ENCODE measurements at places on chromosomes 6 and 20.
A peak's percentile ranks its signal among the peaks of the same experiment; 100 is the strongest.

GRCh38 chr20:60086821-60087562 lies 128.8 kb downstream of the CDH26 start:
- no peak for DNase-seq

DNA sequence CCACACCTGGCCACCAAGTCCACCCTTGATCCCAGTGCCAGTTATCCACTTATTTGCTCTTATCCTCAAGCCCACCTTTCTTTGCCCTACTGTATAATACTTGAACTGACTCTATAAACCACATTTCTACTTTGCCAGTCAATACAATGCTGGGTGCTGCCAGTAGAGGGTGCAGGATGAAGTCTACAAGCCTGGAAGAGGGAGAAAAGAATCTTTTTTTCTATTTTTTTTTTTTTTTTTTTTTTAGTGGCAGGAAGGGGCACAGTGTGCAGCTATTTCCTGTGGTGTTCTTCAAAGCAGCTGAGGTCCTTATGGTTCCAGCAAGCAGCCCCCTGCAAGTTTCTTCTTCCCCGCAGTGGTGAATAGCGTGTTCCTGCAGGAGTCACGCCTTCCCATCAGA lies 22.2 kb upstream of the GABRR1 start:
- no peak for DNase-seq

- DNase-seq = no peak
Observed at GRCh38 chr6:75349262-75349984, 64.8 kb upstream of the TMEM30A start.

DNA sequence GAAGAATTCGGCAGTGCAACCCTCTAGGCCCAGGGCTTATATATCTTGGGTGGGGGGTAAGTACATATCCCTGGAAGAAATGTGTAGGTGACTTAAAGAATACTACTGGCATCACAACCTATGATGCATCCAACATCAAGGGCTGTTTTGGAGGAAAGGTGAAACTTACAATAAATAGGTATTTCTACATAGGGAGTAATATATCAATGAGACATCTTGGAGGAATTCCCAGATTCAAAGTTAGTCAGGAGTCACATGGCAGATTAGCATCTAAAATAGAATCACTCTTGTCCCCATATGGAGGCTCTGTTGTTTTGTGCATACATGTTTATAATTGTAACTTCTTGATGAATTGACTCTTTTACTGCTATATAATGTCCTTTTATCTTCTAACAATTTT lies 375.5 kb downstream of the PAX1 start:
- no peak for DNase-seq

GRCh38 chr6:26388014-26388413 lies 5.1 kb downstream of the BTN2A2 start:
- no peak for DNase-seq

GRCh38 chr20:47956268-47956995 lies 171.2 kb upstream of the SULF2 start:
- DNase-seq = no peak

- no peak for DNase-seq
Observed at GRCh38 chr6:18515767-18516166, 128.6 kb downstream of the RNF144B start.

- no peak for DNase-seq
Observed at GRCh38 chr6:83413068-83413467, 17.8 kb downstream of the ME1 start.

- DNase-seq = no peak
Observed at GRCh38 chr6:160057080-160057479, 64.5 kb upstream of the SLC22A1 start.

DNA sequence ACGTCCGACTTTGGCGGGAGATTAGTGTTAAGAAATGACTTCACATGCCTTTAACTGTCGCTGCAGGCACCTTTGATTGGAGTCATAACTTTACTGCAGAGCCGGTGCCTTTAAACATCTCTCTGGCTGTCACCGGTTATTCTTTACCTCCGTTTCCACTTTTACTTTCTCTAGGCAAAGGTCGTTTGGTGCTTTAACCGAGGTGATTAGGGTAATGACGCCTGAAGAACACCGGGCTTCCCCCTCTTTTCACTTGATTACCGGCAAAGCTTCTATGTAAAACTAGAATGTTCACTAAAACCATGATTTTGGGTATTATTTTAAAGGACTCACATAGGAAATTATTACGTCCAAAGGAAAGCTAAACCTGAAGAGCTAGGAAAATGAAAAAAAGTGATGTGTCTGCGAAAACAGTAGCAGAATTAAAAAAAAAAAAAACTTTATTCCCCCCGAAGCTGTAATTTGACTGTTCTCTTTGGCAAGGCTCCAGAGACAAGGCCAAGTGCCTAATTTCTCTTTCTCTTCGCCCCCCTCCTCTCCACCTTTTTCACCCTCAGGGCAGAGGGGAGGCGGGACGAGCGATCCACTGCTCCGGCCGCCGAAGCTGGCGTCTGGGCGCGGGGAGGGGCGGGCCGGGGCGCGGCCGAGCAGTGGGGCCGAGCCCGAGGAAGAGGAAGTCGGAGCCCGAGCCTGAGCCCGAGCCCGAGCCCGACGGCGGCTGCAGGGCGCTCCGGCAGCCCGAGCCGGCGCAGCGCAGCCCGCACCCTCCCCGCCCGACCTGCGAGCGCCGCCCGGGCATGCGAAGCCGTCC lies at the start of gene PLEKHG1:
TSS of gene PLEKHG1 (plus strand) at position 687 of the 811 bp plus-strand sequence. CDS start 133,797 bp downstream, outside the sequence.
- peak; percentile 29 for DNase-seq

GRCh38 chr6:44072959-44073611 lies 54.2 kb downstream of the MRPL14 start:
- DNase-seq = peak; percentile 82

DNA sequence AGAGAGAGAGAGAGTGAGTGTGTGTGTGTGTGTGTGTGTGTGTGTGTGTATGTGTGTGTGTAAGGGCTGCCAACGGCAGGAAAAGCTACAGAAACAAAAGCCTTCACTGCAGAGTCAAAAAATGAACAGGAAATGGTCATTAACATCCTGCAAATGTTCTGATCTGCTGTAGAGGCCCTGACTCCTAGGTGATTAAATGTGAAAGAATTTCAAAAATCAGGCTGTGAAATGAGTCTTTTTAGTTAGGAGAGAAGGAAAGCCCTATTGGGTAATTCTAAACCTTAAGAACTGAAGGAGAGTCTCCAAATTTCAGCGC lies 166.5 kb upstream of the MYLIP start:
- DNase-seq = no peak

DNA sequence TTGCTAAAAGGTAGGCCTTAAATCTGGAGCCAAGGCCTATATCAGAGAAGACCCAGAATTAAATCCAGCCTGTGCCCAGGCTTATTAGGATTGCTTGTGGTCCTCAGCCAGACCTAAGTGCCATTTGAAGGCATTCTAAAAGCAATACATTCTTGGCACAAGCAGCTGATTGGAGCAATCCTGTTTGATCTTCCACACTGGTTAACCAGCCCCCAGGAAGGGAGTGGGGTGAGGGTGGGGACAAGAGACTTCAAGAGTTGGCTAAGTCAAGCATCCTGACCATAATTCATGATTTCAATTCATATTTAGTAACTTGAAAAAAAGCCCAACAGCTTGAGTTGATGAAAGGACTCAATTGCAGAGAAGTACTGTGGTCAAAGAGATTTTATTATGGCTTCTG lies 128.9 kb downstream of the KIF13A start:
- no peak for DNase-seq

DNA sequence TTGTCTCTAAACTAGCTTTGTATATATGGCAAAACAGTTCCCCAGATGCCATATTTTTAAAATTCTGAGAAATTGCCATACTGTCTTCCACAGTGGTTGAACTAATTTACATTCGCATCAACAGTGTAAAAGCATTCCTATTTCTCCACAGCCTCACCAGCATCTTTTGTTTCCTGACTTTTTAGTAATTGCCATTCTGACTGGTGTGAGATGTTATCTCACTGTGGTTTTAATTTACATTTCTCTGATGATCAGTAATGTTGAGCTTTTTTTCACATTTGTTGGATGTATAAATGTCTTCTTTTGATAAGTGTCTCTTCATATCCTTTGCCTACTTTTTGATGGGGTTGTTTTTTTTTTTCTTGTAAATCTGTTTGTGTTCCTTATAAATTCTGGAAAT lies 1222.7 kb upstream of the CITED2 start:
- no peak for DNase-seq

GRCh38 chr20:48933017-48933766 lies 11.7 kb downstream of the ARFGEF2 start:
- DNase-seq = no peak

GRCh38 chr6:135521431-135521830 lies 23.9 kb upstream of the AHI1 start:
- DNase-seq = no peak

DNA sequence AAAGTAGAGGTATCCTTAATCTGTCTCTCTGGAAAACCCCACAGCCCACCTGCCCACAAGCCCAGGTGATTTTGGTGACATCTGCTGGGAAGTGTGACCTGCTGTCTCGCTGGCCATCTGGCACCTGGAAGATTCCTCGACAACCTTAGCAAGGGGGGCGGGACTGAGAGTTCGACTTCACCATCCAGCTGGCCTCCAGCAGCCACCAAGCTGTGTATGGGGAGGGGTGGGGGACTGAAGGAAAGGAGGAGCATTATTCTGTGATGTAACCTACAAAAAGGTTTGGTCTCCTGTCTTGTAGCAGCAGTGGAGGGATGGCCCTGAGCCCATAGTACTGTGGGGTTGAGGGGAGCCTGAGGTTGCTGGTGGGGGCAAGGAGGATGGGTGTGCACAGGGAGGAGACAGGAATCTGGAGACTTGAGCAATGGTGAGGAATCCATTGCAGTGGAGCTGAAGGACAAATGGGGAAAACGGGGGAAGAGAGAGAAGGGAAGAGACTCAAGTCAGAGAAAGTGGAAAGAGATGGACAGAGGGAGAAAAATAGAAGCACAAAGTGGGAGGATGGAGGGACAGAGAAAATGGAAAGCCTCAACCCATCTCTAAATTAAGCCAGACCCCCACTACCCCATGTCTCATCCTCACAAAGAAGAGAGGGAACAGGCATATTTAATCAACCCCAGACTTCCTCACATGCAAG lies 4.0 kb downstream of the LY6G6F start:
- DNase-seq = no peak

GRCh38 chr6:157861814-157862213 lies 38.8 kb downstream of the SNX9 start:
- no peak for DNase-seq

- no peak for DNase-seq
Observed at GRCh38 chr6:159196430-159196975, 27.3 kb downstream of the FNDC1 start.

DNA sequence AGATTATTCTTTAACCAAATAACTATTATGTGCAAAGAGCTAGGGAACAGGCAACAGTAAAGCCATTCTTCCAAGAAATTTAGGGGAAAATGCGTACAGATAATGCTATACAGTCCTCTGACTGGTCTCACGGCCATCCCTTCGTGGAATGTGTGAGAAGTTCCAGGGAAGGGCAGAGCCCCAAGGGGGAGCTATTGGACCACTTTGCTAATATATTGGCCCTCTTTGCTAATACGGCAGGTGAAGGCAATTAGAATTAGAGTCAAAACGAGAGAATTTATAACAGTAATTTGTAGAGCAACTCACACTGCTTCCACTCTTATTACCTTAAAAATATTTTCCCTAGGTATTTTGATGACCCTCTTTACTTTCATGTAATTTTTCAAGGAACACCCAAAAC lies 140.4 kb downstream of the IMPG1 start:
- DNase-seq = no peak

- DNase-seq = no peak
Observed at GRCh38 chr6:166664135-166664534, 37.1 kb upstream of the RPS6KA2 start.

DNA sequence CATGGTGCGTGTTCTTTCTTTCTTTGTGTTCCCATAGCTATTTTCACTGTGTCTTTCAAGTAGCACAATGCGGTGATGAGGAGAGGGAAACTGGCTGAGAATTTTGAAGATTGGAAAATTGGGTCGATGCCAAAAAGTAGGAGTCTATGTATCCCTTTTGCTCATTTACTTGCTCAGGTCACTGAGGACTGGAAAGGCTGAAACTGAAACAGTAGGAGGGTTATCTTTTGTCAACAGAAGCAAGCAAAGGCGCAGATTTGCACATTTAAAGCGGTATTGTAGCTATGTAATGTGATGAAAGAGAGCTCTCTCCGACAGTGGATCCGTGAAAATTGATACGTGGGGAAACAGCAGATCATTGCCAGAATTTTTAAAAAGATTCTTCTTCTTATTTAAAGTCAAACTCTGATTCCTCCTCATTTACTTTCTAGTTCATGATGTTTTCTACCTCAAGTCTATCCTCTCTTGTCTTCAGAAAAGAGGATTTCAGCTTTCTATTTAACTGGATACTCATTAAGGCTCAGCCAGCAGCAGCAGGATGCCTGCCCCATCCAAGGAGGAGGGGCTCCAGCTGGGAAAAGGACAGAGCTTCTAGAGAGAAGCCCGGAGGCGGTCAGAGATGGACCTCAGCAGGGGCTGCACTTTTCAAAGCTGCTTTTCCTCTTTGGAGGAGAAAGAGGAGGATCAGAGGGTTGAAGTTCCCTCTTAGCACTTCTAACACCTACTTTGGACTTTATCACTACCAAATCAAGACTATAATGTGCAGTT lies 15.9 kb upstream of the FYN start:
- no peak for DNase-seq

- peak; percentile 12 for DNase-seq
Observed at GRCh38 chr6:36908747-36909146, 23.0 kb downstream of the C6orf89 start.

DNA sequence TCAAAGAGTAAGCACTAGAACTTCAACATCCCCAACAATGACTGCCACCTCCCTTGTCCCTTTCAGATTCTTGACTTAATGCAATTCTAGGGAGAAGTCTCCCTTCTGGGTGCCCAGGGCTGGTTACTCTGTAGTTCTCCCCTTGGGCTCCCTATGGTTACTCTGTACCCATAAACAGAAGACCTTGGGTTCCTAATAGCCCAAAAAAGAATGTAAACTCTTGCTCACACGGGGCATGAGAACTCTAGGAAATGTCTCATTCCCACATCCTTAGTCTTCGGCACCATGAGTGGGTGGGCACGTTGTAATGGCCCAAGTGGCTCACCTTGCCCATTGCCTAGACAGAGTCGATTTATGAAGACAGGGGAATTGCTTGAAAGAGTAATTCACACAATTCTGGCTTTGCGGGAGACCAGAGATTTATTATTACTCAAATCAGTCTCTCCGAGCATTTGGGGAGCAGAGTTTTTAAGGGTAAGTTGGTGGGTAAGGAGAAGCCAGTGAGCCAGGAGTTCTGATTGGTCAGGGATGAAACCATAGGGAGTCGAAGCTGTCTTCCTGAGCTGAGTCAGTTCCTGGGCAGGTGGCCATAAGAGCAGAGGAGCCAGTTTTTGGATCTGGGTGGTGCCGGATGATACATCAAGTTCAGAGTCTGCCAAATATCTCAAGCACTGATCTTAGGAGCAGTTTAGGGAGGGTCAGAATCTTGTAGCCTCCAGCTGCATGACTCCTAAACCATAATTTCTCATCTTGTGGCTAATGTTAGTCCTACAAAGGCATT lies 61.2 kb upstream of the SIRPG start:
- peak; percentile 68 for DNase-seq

DNA sequence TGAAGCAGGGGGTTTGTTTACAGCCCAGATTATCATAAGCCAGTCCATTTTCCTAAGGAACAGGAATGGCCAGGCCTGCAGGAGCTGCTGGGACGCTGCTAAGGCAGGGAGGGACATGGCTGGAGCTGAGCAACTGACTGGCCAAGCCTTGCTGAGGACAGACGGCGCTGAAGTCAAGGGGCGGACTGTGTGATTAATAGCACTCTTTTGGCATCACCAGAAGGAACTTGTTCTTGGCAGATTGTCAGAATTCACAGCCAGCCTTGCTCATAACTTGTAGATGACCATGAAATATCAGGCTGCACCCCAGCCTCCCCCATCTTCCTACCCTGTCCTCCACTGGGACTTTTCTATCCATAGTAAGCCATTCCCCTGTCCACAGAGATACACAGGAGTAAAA lies 218.8 kb upstream of the RNF24 start:
- no peak for DNase-seq

Measured in hematopoietic multipotent progenitor cell treated with erythropoietin and hydrocortisone succinate and interleukin-3 and kit ligand, for 15 days (in vitro differentiated cells).